NCI-H510A (cell line): ENCODE measurements at places on chromosomes 3 and 15.

- DNase-seq, result no peak
These were observed 22.0 kb downstream of the ZNF710 start for GRCh38 chr15:90022905-90023700.

DNA sequence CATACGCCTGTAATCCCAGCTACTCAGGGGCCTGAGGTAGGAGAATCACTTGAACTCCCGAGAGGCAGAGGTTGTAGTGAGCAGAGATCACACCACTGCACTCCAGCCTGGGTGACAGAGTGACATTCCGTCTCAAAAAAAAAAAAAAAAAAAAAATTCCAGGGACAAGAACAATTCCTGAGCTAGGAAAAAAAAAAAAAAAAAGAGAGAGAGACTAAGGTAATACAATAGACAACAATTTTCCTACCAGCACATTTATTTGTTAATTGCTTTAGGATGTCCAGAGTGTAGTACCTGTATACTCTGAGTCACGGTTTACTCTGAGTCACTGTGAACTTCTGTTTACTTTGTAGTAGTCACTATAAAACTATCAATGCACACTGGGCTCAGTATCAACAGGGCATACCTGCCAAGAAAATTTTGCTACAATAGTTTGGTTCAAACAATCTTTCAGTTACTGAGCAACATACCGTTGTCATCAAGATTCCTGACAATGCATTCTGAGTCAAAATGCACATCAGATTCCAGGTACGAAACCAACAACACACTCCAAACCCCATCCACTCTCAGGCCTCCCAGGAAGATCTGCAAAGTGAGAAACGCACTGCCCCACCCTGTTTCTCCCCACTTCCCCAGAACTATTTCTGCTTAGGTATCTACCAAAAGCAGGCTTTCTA, 28.3 kb downstream of the IGF2BP2 start:
- no peak for DNase-seq

DNA sequence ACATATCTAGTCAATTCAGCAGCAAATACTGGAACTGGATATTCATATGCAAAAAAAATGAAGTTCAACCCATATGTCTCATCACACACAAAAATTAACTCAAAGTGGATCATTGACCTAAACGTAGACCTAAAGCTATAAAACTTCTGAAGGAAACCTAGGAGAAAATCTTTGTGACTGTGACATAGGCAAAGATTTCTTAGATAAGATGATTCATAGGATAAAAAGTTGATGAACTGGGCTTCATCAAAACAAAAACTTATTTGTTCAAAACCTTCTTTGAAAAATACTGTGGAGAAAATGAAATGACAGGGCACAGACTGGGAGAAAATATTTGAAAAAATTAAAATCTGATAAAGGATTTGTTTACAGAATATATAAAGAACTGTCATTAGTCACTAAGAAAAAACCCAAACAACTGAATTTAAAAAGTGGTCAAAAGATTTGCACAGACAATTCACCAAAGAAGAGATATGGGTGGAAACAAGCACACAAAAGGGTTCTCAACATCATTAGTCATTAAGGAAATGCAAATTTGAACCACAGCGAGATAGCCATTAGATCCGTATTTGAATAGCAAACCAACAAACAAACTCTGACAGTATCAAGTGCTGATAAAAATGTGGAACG, 62.8 kb downstream of the ITGB5 start:
- no peak for DNase-seq

DNA sequence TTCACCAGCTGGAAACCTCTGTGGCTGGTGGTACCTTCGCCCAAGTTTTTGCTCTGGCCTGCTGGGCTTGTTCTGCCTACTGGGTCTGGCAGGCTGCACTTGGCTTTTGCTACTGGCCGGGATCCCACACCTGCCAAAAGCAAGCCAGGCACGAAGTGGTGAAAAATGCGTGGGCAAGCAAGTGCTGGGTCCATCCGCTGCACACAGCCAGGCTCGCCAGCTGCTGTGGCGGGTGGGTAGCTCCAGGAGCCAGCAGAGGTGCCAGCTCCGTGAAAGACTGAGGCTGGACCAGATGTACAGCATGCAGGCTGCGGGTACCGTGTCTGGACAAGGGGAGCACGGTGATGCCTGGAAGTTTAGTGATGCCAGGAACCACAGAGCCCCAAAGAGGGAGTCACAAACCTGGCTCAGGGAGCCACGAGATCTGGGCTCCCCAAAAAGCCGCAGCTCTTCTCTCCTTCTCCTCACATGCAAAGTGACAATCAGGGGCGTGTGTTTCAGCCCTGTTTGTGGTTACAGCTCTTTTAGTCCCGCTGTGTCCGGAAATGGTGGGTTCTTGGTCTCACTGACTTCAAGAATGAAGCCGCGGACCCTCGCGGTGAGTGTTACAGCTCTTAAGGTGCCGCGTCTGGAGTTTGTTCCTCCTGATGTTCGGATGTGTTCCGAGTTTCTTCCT, 1455.6 kb upstream of the GBE1 start:
- no peak for DNase-seq

GRCh38 chr3:13352621-13353131, 67.4 kb downstream of the NUP210 start:
- no peak for DNase-seq

DNA sequence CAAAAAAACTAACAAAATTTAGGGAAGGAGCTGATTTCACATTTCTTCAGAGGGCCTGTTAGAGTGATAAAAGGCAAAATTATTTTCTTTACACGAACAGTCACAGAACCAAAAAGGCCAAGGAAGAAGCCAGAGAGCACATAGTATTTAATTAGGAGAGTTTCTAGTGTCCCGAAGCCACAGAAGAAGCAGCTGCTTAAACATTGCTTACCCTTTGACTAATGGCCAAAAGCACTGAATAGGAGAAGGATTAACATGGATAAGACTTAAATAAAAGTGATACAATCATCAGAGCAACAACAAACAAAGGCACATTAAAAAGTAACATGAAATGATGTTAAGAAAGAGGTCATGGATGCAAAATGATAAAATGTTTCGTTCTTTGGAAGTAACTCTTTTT, 98.6 kb downstream of the CHL1 start:
- no peak for DNase-seq

GRCh38 chr3:107629566-107629965, 106.8 kb downstream of the BBX start:
- DNase-seq, result no peak

DNA sequence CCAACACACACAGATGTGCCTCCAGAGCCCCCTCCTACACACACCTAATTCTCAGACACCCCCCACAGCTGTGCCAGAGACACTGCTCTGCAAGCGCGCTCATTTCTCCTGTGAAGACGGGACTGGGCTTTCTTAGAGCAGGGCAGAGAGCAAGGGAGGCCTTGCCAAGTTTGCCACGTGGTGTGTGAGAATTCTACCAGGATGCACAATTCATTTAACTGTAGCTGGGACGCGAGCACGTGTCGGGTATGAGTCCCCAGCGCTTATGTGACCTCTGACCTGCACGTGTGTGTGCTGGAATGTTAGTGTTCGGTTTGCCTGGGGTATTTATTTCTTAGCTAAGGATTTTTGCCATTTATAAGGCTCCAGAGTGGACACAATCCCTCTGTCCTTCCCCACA, 37.0 kb downstream of the FEM1B start:
- no peak for DNase-seq

- no peak for DNase-seq
These were observed 443.3 kb downstream of the EPHB1 start for GRCh38 chr3:135238236-135238830.

DNA sequence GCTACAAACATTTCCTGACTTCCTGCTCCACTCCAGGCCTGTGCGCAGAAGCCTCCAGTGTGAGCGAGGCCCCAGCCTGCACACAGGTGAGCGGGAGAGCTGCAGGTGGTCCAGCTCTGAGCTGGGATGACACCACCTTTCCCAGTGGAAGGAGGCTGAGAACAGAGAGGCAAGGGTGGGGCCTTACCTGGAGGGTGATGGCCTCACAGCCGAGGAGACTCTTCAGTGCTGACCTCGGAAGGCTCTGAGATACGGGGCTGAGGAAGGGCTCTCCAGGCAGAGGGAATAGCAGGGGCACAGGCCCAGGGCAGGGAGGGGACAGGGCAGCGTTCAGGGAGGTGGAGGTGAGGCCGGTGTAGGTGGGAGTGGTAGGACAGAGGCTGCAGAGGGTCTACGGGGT, 70.8 kb downstream of the EFCAB12 start:
- DNase-seq, result no peak

DNA sequence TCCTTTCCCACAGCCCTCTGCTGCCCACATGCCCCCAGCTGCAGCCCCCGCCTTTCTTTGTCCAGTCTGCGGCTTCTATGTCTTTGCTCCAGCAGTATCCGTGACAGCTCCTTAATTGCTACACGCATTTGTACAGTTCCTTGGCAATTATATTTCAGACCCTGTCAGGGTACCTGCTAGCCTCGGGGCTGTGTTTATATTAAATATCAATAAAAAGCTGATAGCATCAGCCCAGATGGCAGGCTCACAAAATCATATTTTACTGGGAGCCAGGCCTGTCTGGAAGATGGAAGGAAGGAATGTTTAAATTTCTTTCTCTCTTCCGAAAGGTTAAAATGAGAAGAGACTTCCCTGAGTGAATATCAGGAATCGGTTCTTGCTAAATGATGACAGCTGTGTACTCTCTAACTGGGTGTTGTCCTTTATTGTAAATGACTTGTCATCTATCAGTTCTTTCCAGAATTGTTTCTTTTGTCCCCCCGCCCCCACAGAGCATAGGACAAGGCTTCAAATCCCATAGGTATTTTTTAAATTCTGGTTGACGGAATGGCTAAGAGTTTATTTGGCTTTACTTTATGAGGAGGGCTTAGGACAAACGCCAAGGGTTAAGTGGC, 378.1 kb downstream of the LRTM1 start:
- no peak for DNase-seq

- no peak for DNase-seq
These were observed 3.3 kb upstream of the CD96 start for GRCh38 chr3:111538681-111539083.

DNA sequence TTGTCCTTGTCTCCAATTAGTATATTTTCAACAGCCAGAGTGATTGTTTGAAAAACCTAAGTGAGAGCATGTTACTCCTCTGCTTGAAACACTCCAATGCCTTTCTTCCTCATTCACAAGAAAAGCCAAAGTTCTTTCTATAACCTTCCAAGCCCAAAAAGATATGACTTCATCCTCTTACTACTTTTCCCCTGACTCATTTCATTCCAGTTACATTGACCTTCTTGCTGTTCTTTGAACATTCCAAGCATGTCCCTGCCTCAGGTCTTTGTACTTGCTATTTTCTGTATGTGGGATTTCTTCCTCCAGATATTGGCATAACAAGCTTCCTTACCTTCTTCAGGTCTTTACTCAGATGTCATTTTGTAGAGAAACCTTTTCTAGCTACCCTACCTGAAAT, 28.3 kb downstream of the EHHADH start:
- no peak for DNase-seq

- DNase-seq, result no peak
These were observed 88.3 kb upstream of the UBE3A start for GRCh38 chr15:25527118-25527517.

- no peak for DNase-seq
These were observed 1.8 kb downstream of the TWF2 start for GRCh38 chr3:52237006-52237656.

DNA sequence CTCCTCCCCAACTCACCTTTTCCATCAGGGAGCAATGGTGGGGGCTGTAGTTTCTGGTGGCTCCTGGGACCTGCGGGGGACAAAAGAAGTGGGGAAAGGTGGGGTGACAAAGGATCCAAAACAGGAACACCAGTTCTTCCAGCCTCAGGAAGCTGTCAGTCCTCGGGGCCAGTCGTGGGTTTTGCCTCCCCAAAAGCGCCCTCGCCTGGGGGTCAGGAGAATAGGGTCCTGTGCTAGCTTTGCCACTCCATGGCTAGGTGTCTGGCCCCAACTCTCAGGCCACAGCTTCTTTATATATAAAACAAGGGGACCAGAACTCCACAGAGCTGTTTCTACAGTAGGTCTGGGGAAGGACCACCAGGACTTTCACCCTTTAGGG, 4.0 kb downstream of the CCDC9B start:
- no peak for DNase-seq

- DNase-seq, result no peak
These were observed 10.6 kb upstream of the CCDC80 start for GRCh38 chr3:112651516-112651915.

- DNase-seq, result no peak
These were observed 130.4 kb downstream of the PPM1L start for GRCh38 chr3:160886421-160886820.

DNA sequence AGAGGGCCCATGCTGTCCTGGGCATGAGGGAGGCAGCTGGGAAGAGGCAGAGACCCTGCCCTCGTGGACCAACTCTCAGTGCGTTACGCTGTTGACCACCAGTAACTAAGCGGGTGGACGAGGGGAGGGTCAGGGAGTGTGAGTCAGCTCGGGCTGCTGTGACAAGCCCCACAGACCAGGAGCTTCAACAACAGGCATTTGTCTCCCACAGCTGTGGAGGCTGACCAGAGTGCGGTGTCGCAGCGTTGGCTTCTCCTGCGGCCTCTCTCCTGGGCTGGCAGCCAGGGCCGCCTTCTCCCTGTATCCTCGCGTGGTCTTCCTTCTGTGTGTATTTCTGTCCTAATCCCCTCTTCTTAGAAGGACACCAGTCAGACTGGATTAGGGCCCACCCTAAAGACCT, 13.0 kb downstream of the EFCC1 start:
- no peak for DNase-seq

DNA sequence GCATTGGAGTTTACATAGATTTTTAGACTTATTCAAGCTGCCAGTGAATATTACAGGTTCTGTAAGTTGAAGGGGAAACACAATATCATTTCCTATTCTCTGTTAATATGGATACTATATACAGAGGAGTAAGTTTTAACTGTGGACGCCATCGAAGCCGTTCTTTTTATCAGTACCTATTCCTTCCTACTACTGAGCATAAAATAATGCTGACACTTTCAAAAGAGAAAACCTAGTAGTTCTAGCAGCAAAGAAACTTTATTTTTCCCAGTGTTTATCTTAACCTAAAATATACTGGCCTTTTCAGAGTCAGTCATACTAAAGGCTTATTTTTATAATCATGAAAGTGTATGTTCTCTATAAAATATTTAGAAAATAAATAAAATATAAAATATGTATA, 14.2 kb downstream of the LRRC31 start:
- DNase-seq, result no peak

DNA sequence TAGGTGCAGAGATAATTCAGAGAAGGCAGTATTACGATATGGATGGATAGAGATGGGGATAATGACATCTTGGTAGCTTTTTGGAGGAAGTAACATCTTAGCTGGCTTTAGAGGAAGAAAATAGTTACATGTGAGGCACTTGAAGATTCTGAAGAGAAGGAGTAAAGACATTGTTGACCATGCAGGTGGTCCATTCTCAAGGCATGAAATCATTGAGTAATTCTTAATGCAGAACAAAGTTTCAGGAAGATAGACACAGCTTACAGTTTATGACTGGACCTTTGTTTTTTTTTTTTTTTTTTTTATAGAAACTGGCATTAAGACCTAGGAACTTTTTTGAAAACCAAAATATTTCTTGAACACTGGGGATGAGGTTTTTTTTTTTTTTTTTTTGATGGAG, 28.2 kb downstream of the MBNL1 start:
- DNase-seq, result no peak

- no peak for DNase-seq
These were observed 8.5 kb downstream of the NR1I2 start for GRCh38 chr3:119790369-119790768.
